ENCODE measurements at places on chromosomes 1 and 21.

GRCh38 chr1:238779716-238780115 is 606.7 kb upstream of the CHRM3 start:
- no peak for DNase-seq

GRCh38 chr1:44507490-44508396 is 102.7 kb downstream of the RNF220 start:
- DNase-seq = no peak

GRCh38 chr21:28311411-28312190 is 681.1 kb downstream of the LTN1 start:
- DNase-seq = no peak

DNA sequence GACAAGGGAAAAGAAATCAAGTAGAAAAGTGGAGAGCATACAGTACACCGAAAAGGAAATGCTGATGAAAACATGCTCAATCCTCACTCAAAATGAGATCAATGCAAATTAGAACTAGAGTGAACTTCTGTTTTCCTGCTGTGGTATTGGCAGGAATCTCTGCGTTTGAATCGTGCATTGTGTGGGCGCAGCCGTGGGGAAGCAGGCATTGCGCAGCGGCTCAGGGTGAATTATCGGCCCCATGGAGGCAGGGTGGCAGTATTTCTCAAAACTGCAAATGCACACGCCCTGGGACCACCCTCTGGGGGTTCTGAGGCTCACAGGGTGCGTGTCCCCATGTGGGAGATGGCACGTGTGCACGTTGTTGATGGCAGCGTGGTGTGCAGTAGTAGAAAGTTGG is 140.6 kb downstream of the PEX14 start:
- no peak for DNase-seq
